DMS 273 treated with DMSO at 0.1 percent for 48 hours (cell line): ENCODE measurements at places on chromosomes 4 and X.

GRCh38 chr4:42965326-42965725, 72.8 kb downstream of the GRXCR1 start:
- DNase-seq: no peak

GRCh38 chr4:72886602-72887001, 182.9 kb downstream of the COX18 start:
- no peak for DNase-seq

GRCh38 chrX:6778544-6779503, 243.9 kb upstream of the VCX3A start:
- no peak for DNase-seq

- no peak for DNase-seq
Observed at GRCh38 chr4:121728798-121729226, 32.0 kb upstream of the ANXA5 start.

DNA sequence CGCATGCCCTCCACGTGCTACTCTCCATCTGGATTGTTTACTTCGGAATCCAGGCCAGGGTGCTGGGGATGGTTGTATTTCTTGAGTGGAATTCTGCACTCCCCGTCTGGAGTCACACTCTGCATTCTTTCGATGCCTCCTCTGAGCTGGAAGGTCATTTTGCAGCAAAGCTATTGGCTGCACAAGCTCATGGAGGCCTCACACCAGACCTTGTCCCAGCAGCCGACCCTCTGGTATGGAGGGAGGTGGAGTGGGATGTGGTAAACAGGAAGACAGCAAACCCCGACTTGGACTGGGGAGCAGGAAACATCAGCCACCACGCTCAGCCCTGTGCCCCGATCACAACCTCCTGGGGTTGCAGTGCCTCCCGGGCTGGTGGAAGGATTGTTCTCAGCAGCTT, 225.3 kb upstream of the LNX1 start:
- no peak for DNase-seq

- DNase-seq: peak; percentile 53
Observed at GRCh38 chrX:69503228-69503781, 821 bp upstream of the NALF2 start.

GRCh38 chr4:151887031-151887815, 126.4 kb upstream of the GATB start:
- DNase-seq: no peak

GRCh38 chrX:75547783-75548182, 24.9 kb upstream of the ZDHHC15 start:
- peak; percentile 6 for DNase-seq

DNA sequence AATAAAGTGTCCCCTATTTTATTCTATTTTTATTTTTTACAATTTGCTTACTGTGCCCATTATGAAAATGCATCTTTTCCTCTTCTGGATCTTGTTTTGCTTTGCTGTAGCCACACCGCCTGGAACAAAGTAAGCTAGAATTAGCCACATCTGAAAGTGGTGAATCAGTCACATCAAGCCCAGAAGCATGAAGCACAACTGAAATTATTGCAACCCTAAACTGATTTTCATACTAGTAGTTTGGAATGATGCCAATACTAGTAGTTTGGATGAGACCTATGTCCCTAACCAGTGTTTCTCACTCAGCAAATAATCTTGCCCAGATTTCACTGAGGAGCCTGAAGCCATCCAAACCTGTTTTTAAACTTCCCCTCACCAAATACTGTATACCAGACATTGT, 303.0 kb downstream of the EPHA5 start:
- no peak for DNase-seq

DNA sequence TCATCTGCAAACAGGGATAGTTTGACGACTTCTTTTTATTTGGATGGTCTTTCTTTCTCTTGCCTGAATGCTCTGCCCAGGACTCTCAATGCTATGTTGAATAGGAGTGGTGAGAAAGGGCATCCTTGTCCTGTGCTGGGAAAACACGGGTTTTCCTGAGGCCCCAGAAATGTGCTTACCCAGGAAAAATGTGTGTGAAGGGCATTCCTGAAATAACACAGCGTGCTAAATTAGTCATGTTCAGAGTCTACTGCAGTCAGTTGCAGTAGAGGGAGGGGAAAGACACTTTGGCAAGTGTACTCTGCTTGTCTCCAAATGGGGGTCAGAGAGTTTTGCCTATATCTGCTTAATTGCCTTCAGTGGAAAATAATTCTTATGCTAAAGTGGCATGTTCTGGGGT, 153.9 kb downstream of the CCNG2 start:
- no peak for DNase-seq

- DNase-seq: no peak
Observed at GRCh38 chr4:111494471-111494870, 650.8 kb upstream of the FAM241A start.

DNA sequence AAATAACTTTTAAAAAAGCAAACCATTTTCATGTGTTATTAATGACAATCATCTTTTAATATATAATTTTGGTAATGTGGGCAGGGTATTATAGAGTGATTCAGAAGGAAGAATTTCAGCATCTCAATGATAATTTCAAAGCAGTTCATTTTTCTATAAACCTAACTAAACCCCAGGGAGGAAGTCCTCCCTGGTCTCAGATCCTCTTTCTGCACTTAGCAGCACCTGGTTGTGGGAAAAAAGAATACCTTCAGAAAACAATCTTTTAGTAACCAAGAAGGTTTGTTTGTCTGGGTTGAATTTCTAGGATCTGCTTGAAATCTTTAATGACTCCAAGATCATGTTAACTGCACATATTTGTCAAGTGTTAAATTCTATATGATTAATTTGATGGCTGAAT, 29.9 kb downstream of the DKK2 start:
- DNase-seq: no peak

GRCh38 chr4:23006756-23007155, 314.0 kb downstream of the GBA3 start:
- DNase-seq: no peak

GRCh38 chrX:135384161-135384836, 37.4 kb upstream of the SMIM10L2A start:
- DNase-seq: no peak

DNA sequence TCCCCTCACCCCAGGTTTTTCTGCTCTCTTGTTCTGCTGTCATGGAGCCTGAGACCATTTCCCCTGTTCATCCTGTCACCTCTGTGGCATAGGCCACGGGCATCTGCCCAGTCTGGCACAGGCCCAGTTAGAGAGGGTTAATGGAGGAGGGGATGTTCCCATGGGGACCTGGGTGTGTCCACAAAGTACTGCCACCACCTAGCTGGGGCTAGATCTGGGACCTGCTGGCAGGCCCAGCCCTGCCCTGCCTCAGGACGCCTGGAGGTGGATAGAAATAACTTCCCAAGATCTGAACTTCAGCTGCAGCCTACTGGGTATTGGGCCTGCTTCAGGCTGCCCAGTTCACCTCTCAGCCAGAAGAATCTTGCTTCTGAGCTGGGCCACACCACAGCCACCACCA, 13.5 kb downstream of the EFNB1 start:
- no peak for DNase-seq

GRCh38 chr4:156999175-156999517, 27.5 kb upstream of the PDGFC start:
- peak; percentile 57 for DNase-seq

- no peak for DNase-seq
Observed at GRCh38 chrX:123088331-123088730, 95.7 kb upstream of the GRIA3 start.

GRCh38 chr4:74423104-74423503, 21.8 kb upstream of the AREG start:
- no peak for DNase-seq

GRCh38 chrX:46327566-46328115, 217.6 kb downstream of the ZNF674 start:
- DNase-seq: no peak

- no peak for DNase-seq
Observed at GRCh38 chr4:174524242-174524641, 2.0 kb upstream of the HPGD start.

GRCh38 chr4:84239278-84239845, 259.7 kb downstream of the NKX6-1 start:
- no peak for DNase-seq

- DNase-seq: no peak
Observed at GRCh38 chrX:116194649-116195048, 24.1 kb downstream of the AGTR2 start.

- DNase-seq: no peak
Observed at GRCh38 chr4:20248155-20248558, 3.5 kb upstream of the SLIT2 start.

DNA sequence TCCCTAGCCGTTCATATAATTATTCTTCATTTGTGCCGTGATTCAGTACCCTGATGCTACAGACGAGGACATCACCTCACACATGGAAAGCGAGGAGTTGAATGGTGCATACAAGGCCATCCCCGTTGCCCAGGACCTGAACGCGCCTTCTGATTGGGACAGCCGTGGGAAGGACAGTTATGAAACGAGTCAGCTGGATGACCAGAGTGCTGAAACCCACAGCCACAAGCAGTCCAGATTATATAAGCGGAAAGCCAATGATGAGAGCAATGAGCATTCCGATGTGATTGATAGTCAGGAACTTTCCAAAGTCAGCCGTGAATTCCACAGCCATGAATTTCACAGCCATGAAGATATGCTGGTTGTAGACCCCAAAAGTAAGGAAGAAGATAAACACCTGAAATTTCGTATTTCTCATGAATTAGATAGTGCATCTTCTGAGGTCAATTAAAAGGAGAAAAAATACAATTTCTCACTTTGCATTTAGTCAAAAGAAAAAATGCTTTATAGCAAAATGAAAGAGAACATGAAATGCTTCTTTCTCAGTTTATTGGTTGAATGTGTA, 7.0 kb downstream of the SPP1 start:
- DNase-seq: no peak

GRCh38 chr4:154741922-154742850, 1.6 kb upstream of the LRAT start:
- no peak for DNase-seq

GRCh38 chr4:81724925-81725329, 253.2 kb upstream of the RASGEF1B start:
- DNase-seq: peak; percentile 22

GRCh38 chrX:149003863-149004660, 501.0 kb downstream of the IDS start:
- DNase-seq: no peak

DNA sequence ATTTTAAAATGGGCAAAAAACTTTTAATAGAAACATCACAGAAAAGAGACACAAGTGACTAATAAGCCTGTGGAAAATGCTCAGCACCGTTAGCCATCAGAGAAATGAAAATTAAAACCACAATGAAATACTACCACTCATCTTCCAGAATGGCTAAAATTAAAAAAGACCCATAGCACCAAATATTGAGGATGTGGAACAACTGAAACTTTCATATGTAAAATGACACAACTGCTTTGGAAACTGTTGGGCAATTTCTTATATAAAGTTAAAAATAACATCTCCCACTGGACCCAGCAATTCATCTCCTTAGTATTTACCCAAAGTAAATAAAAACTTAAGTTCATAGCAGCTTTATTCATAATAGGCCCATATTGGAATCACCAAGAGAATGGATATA, 94.2 kb downstream of the TENM3 start:
- DNase-seq: no peak

DNA sequence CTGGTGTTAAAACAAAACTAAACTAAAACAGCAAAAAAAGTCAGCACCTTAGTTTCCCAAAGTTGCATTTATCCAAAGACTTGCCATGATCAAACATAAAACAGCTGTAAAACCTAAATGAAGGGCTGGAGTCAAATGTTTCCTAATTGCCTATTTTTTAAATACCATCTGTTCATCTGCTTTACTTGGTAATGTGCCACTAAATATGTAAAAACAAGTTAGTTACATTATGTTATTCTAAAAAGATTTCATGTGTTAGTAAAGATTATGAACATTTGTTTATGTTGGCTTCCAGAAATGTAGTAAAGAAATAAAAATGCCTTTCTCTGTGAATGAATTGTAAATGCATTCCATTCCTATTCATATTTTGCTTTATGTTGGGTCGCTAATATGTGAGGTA, 977.8 kb downstream of the FSTL5 start:
- peak; percentile 38 for DNase-seq

DNA sequence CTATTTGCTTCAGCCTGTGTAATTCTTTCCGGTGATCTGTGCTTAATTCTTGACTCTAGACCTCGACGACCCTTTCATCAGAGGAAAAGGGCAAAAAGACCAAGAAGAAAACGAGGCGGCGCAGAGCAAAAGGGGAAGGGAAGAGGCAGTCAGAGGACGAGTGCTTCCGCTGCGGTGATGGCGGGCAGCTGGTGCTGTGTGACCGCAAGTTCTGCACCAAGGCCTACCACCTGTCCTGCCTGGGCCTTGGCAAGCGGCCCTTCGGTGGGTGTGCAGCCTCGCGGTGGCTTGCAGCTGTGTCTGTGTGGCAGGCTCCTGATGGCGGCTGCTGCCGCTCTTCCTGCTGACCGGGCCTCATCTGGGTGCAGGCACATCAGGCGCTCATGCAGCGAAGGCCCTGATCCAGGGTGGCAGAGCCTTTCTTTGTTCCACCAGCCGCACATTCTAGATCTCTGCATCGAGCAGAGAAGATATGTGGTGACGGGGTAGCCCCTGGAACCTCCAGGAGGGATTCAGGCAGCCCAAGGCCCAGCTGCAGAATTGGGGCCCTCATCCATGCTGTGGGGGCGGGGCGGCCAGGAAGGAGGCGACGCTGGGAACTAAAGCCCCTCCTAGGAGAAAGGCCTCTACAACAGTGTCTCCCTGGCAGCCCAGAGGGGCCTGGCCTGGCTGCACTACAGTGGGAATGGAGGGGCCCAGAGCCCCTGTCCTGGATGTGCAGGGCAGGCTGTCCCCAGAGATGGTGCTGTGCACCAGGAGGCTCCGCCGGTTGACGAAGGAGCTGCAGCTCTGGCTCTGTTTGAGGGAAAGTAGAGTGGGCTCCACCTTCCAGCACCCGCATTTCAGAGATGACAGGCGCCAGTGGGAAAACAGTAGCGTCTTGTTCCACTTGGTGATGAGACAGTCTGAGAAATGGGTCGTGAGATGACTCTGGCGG, 32.1 kb downstream of the NELFA start:
- DNase-seq: no peak

DNA sequence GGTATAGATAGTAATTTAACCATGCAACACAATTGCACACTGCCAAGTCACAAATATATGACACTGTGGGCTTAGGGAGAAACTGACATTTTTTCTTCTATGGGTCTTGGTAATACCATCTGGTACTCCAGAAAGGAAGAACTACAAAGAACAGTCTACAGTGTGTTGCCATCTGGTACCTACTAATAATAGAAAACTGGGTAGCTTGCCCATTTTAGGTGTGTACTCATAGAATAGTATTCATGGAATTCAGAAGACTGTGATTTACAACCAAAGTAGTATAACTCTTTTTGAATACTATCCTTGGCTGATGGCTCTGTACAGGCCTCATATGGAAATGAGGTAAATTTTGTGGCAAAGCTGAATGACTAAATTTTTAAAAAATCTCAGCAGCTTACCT, 132.6 kb upstream of the RPS6KA6 start:
- peak; percentile 80 for DNase-seq

DNA sequence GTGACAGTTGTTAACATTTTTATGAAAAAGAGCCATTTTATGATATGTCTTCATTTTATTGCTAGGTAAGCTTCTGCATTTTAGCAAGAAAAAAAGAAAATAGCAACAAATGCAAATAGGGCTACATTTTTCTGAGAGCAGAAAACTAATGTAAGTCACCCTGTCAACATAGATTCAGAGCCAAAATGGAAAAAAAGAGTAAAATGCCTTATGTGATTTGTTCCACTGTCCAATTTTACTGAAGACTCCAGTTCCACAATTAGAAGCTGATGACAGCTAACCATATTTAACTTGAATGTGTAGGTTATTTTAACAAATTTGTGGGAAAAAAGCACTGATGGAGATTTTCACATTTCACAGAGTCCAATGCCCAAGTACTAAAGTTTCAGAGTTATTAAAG, 772.3 kb downstream of the FAT4 start:
- DNase-seq: no peak

- no peak for DNase-seq
Observed at GRCh38 chr4:176090115-176090514, 24.5 kb downstream of the WDR17 start.

- no peak for DNase-seq
Observed at GRCh38 chrX:22037911-22038537, 5.9 kb downstream of the PHEX start.
